ENCODE measurements at places on chromosomes 5 and 9. TPM values are rescaled to one million over a fixed set of nuclear protein-coding genes. Genes with fewer than 3 reads are reported as not detected.

The GABRA1 gene
- total RNA-seq: not detected

- no peaks in the 10 kb centered on the region for H3K27me3 ChIP-seq
- DNase-seq: no peak
- H3K4me3 ChIP-seq: no peak overlapping the region
- H3K27ac ChIP-seq: no peak overlapping the region
- H3K36me3 ChIP-seq: no peaks in the 10 kb centered on the region
Observed at GRCh38 chr5:68134669-68135313, 80.8 kb upstream of the PIK3R1 start.

DNA sequence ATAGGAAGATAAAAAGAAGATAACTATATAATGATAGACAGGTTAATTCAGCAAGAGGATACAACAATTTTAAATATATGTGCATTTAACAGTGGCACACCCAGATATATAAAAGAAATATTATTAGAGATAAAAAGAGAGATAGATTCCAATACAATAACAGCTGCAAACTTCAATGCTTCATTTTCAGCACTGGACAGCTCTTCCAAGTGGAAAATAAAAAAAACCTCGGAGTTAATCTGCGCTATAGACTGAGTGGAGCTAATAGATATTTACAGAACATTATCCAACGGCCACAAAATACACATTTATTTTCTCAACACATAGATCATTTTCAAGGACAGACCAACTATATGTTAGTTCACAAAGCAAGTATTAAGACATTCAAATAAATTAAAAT lies 1229.5 kb upstream of the CDH6 start:
- H3K4me1 ChIP-seq: no peaks in the 10 kb centered on the region
- no peak for DNase-seq
- H3K36me3 ChIP-seq: no peaks in the 10 kb centered on the region

- H3K4me3 ChIP-seq: no peak overlapping the region
- H3K4me1 ChIP-seq: no peaks in the 10 kb centered on the region
- H3K27me3 ChIP-seq: no peaks in the 10 kb centered on the region
- no peak overlapping the region for H3K27ac ChIP-seq
- no peaks in the 10 kb centered on the region for H3K36me3 ChIP-seq
Observed at GRCh38 chr5:105259581-105260217, 1697.1 kb upstream of the NUDT12 start.

DNA sequence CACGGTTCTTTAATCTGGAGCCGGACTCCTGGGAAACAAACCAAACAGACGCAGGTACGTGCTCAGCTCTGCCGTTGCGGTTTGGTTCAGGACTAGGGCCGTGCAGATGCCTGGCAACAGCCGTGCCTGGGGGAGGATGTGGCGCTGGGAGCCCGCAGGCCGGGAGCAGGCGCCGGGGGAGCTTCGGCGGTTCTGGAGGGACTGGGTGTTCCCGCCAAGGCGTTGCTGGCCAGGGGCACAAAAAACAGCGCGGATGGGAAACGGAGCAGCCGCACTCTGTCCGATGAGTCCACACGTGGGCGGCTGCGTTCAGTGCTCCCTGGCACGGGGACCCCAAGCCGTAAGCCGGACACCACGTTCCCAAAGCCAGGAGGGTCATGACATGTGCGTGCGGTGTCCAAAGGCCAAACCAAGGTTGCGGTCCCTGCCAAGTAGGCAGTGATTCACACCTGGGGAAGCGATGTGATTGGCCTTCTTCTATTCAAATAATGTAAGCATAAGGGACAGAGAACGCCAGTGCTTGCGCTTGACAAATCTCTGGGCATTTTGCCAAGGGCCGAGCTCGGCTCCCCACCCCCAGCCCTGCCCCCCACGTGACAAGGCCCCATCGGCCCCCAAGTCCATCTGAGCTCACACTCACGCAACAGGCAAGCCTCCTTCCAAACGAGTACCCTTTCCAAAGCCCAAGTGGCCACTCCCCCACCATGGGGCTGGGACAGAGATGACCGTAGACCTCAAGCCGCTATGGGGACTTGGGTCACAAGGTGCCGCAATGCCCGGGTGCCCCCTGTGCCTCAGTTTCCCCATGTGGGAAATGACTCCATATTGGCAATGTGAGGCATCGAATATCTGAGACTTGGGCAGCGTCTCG lies 49.7 kb upstream of the NKD2 start:
- peaks cover 19% of the 10 kb centered on the region for H3K4me1 ChIP-seq
- no peaks in the 10 kb centered on the region for H3K36me3 ChIP-seq

DNA sequence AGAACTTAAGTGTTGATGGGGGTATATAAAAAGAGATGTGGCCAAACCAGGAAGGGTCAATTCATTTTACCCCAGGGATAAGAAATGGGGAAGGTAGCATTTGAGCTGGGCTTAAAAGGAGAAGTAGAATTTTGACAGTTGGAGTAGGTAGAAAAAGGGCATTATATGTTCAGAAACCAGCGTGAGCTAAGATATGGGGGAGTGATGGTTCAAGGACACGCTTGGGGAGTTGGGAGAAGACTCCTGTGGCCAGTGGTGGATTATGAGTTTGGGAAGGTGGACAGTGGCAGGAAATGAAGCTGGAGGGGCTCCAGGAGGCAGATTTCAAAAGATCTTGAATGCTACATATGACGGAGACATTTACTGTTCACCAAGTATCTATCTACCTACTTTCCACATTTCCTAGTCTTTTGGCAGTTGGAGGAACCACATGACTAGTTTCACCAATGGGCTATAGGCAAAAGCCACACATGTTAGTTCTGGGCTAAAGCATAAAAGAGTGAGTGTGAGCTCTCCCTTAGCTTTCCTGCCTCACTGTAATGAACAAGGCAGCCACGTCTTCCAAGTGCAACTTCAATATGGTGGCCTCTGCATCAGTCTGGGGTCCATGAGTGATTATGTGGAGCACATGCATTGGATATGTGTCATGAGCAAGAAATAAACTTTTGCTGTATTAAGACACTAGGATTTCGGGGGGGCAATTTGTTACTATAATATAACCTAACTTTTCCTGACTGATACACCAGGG lies 15.7 kb upstream of the GSN start:
- no peaks in the 10 kb centered on the region for H3K27me3 ChIP-seq
- no peaks in the 10 kb centered on the region for H3K36me3 ChIP-seq
- H3K4me1 ChIP-seq: no peaks in the 10 kb centered on the region
- H3K27ac ChIP-seq: no peak overlapping the region
- no peak overlapping the region for H3K4me3 ChIP-seq
- DNase-seq: no peak

DNA sequence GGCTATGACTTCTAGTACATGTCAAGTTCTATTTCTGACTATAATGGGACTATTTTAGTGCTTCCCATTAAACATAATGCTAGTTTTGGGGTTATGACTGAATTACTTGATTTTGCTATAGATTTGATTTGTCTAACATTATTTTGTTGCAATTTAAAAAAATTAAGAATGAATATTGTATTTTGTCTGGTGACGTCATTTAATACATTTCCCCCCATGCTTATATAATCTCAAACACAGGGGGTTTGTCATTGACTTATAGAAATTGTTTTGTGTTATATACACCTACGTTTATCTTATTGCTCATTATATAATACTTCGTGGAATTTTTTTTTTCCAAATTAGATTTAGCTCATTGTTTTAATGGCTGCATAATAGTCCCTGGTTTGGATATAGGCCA lies 270.3 kb upstream of the VLDLR start:
- H3K27me3 ChIP-seq: no peaks in the 10 kb centered on the region
- no peaks in the 10 kb centered on the region for H3K36me3 ChIP-seq
- no peak overlapping the region for H3K27ac ChIP-seq
- peaks cover 3% of the 10 kb centered on the region for H3K4me1 ChIP-seq
- DNase-seq: no peak

DNA sequence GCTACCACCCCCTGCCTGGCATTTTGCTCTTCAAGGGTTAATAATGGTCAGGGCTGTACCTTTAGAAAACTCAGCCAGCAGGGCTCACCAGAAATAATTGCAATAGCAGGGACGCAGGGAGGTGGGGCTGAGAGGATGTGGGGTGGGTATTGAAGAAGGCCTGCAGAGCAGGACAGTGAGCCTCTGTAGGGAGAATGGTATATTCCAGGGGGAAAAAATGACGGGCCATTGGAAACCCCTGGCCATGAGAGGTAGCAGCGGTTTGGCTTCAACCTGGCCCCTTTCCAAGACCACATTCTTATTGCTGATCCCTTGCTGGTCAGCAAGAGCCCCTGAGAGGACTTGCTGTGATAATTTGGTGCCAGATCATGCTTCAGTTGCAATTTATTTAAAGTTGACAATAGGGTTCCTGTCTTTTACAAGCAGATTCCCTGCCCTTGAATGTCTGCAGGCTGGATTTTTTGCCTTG lies 36.7 kb upstream of the CTNNA1 start:
- no peak for DNase-seq
- no peaks in the 10 kb centered on the region for H3K27me3 ChIP-seq
- H3K4me1 ChIP-seq: no peaks in the 10 kb centered on the region
- H3K36me3 ChIP-seq: no peaks in the 10 kb centered on the region

GRCh38 chr9:8706531-8706930 lies 907.0 kb upstream of the DMAC1 start:
- H3K36me3 ChIP-seq: no peaks in the 10 kb centered on the region
- no peak overlapping the region for H3K27ac ChIP-seq
- H3K27me3 ChIP-seq: no peaks in the 10 kb centered on the region

DNA sequence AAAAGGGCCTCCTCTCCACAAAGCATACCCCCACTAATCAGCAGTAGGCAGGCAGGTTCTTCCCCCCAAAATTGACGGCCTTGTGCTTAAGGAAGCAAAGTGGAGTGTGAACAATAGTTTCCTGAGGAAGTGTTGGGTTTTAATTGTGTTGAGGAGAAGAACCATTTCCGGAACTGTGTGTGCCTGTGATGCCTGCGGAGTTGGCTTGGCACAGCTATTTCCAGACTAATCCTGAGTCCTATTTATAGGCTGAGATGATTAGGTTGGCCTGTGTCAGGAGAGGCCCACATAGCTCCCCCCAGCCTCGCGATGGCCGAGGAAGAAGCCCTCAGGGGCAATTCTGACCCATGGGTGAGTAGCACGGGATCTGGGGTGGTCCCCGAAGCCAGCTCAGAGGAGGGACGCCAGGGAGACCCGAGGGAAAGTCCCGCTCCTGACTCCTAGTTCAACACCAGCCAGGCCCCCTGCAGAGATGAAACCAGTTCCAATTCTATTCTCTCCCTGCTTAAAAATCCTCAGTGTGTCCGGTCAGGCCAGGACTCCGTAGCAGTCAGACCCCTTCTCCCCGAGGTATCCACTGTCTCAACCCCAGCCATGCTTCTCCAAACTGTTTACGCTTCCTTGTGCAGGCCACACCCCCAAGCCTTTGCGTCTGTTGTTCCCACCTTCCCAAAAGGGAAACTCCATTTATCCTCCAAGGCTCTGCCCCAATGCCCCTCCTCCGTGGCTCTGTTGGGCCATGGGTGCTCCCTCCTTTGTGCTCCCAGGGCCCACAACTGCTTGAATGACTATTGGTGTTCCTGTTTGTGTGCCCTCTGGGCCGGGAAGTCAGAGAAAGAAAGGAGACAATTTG lies 18.1 kb downstream of the GSN start:
- peak overlapping the region; percentile 97 for H3K27ac ChIP-seq
- H3K27me3 ChIP-seq: no peaks in the 10 kb centered on the region
- peaks cover 92% of the 10 kb centered on the region for H3K4me1 ChIP-seq
- DNase-seq: peak; percentile 80

DNA sequence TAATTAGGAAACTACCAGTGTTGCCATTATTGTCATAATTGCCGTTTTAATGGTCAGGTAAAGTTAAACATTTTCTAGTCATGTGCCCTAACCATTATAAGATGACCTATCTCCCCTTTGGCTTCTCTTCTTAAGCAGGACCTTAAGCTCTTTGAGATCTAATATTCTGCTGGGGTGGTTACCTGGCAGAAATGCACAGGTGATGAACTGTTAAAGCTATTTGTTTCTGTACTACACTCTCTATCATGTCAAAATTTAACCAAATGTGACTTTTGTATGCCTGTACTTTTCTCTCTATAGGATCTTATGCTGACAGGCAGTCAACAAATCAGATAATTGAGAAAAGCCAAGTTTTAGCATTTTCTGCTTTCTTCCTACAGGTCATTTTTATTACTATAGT lies 23.3 kb downstream of the ALDH1A1 start:
- DNase-seq: no peak
- H3K36me3 ChIP-seq: no peaks in the 10 kb centered on the region
- H3K4me3 ChIP-seq: no peak overlapping the region
- no peak overlapping the region for H3K27ac ChIP-seq

GRCh38 chr5:87277279-87277835 lies 9.7 kb downstream of the RASA1 start:
- no peak overlapping the region for H3K4me3 ChIP-seq
- no peaks in the 10 kb centered on the region for H3K36me3 ChIP-seq
- no peak overlapping the region for H3K27ac ChIP-seq
- peaks cover 39% of the 10 kb centered on the region for H3K4me1 ChIP-seq
- H3K27me3 ChIP-seq: no peaks in the 10 kb centered on the region

GRCh38 chr9:131113655-131114054 lies 11.7 kb upstream of the NUP214 start:
- H3K36me3 ChIP-seq: no peaks in the 10 kb centered on the region
- DNase-seq: no peak
- H3K4me3 ChIP-seq: no peak overlapping the region
- peaks cover 13% of the 10 kb centered on the region for H3K4me1 ChIP-seq

- no peak overlapping the region for H3K27ac ChIP-seq
- no peak for DNase-seq
- no peaks in the 10 kb centered on the region for H3K27me3 ChIP-seq
- no peaks in the 10 kb centered on the region for H3K36me3 ChIP-seq
Observed at GRCh38 chr9:1320051-1320557, 269.9 kb downstream of the DMRT2 start.

- H3K4me1 ChIP-seq: no peaks in the 10 kb centered on the region
- no peak overlapping the region for H3K27ac ChIP-seq
- no peak overlapping the region for H3K4me3 ChIP-seq
- no peaks in the 10 kb centered on the region for H3K27me3 ChIP-seq
- no peak for DNase-seq
Observed at GRCh38 chr9:10000669-10001068, 612.1 kb downstream of the PTPRD start.

The FSTL4 gene
- not detected for total RNA-seq

- H3K4me1 ChIP-seq: no peaks in the 10 kb centered on the region
- no peak for DNase-seq
- no peaks in the 10 kb centered on the region for H3K27me3 ChIP-seq
- no peaks in the 10 kb centered on the region for H3K36me3 ChIP-seq
- no peak overlapping the region for H3K27ac ChIP-seq
Observed at GRCh38 chr9:69829484-69829883, 8.9 kb downstream of the CFAP95 start.

- peak within 1 kb of the TSS; percentile 99 for H3K27ac ChIP-seq
- no peaks in the 10 kb centered on the region for H3K36me3 ChIP-seq
- H3K27me3 ChIP-seq: no peaks in the 10 kb centered on the region
- peak within 1 kb of the TSS; percentile 83 for H3K4me3 ChIP-seq
- DNase-seq: peak; percentile 60
Observed at GRCh38 chr9:112380102-112380824, at the start of gene HSDL2. TSS of gene HSDL2 (plus strand) at chr9:112380108. CDS start at chr9:112380164, 56 bp downstream.

The PTPRD gene
- 19.2 TPM for total RNA-seq

- H3K36me3 ChIP-seq: no peaks in the 10 kb centered on the region
- peaks cover 38% of the 10 kb centered on the region for H3K4me1 ChIP-seq
- H3K4me3 ChIP-seq: peak overlapping the region; percentile 83
- no peaks in the 10 kb centered on the region for H3K27me3 ChIP-seq
- DNase-seq: peak; percentile 42
- H3K27ac ChIP-seq: peak overlapping the region; percentile 97
Observed at GRCh38 chr9:125241863-125242739, 958 bp upstream of the HSPA5 start.

All from heart left ventricle (tissue), 16 donors.